ENCODE measurements at places on chromosomes 6 and 20.

DNA sequence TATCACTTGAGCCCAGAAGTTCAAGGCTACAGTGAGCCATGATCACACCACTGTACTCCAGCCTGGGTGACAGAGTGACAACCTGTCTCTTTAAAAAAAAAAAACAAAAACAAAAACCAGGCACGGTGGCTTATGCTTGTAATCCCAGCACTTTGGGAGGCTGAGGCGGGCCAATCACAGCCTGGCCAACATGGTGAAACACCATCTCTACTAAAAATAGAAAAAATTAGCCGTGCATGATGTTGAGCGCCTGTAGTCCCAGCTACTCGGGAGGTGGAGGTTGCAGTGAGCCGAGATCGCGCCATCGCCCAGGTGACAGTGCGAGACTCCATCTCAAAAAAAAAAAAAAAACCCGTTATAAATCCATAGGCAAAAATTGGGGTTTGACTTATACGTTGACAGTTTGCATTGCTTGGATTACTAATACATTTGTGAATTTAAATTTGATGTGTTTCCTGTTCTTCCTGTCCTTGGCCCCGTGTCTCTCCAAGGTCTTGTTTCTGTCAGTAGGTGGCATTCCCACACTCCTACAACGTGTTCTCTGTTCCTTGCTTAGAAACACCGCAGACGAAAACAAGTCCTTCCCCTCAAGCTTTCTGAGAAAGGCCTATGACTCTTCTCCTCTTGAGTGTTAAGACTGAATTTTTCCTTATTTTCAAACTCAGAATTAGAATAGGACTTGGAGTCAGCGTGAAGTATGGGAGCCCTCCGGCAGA is 147.0 kb downstream of the DTNBP1 start:
- no peak for DNase-seq

GRCh38 chr6:14804001-14804784 is 441.7 kb upstream of the JARID2 start:
- peak; percentile 37 for DNase-seq

DNA sequence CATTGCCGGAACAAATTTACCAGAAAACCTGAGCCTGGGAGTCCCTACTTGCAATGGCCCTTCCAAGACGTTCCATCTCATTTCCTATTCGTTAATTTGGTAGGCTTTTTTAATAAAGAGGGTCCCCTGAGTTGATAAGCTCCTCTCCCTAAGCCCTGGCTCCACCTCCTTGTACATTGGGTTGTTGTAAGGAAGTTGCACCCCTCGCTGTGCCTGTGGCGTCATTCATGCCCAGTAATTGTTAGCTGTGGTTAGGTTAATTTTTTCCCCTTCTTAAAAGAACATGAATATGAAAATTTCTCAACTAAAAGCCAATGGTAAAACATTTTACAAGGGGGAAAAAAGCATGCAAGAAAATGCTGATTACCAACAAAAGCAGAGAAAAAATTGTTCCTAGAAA is 91.9 kb downstream of the SLC24A3 start:
- no peak for DNase-seq

GRCh38 chr6:75135450-75135849 is 70.4 kb downstream of the COL12A1 start:
- DNase-seq = no peak

DNA sequence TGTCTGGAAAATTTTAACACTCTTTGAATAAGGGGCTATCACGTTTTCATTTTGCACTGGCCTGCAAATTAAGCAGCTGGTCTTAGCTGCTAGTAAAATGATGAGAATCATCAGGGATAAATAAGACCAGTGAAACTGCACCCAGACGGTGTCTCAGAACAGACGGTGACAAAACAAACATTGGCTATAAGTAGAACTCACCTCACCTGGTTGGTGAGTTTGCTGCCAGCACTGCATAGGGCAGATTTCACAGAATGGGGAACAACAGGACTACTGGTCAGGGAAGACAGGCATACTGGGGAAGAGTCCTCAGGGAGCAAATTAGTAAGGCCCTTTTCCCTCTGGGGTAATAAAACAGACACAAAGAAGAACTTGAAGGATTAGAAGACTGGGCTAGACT is 175.9 kb upstream of the CITED2 start:
- no peak for DNase-seq
